ENCODE measurements at places on chromosomes 1 and 21.

- no peak for DNase-seq
Measured at GRCh38 chr1:33180226-33180910, 1.5 kb downstream of the TRIM62 start.

DNA sequence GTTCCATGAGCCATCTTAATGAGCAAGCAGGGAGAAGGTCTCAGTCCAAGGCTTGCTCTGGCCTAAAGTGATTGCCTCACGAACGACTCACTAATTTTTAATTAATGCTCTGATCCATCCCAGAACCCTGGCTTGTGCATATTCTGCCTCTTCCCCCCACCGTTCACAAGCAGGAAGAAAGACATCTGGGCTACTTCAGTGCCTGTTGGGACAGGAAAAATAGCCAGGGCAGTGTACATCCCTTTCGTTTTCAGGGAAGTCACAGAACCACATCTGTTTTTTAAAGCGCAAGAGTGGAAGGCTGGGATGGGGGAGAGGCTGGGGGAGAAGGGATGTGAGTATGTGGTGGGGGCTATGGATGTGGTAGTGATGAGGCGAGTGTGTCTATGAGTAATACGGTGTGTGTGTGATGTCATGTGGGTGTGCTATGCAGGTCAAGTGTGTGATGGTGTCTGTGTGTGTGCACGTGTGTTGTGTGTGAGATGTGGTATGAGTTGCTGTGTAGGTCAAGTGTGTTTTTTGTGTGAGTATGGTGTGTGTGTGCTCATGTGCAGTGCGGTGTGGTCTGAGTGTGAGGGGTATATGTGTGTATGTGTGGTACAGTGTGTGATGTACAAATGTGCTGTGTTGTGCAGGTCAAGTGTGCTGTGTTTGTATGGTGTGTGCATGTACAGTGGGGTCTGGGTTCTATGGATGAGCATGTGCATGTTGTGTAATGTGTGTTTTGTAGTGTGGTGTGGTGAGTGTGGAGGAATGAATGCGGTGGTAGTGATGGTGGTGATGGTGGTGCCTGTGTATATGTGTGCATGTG, 64.9 kb upstream of the SYT6 start:
- no peak for DNase-seq

- no peak for DNase-seq
Measured at GRCh38 chr21:32562915-32563314, 22.4 kb downstream of the TCP10L start.

- DNase-seq, result no peak
Measured at GRCh38 chr21:26965907-26966581, 844 bp downstream of the ADAMTS5 start.

GRCh38 chr1:73097917-73098316, 815.6 kb upstream of the NEGR1 start:
- no peak for DNase-seq

GRCh38 chr1:90488451-90488850, 228.7 kb downstream of the BARHL2 start:
- no peak for DNase-seq

DNA sequence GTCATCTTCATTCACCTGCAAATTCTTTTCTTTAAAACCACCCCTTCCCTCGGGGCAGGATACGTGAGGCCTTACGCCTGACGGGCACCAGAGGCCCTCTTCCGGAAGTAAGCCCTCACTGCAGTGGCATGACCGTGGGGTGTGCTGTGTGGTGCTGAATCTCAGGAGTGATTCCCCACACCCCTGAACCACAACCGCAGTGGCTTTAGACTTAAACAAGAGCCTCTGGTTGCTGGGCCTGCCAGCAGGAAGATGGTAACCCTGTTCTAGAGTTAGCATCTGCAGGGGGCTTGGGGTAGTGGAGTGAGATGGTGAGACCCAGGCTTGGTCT, 12.1 kb downstream of the BSND start:
- DNase-seq, result no peak

- DNase-seq, result no peak
Measured at GRCh38 chr1:143691400-143691891, 280.3 kb downstream of the FAM72C start.

- DNase-seq, result no peak
Measured at GRCh38 chr1:244865820-244866219, 1.5 kb upstream of the HNRNPU start.

GRCh38 chr1:70979313-70979712, 68.3 kb downstream of the PTGER3 start:
- DNase-seq, result no peak

GRCh38 chr21:37223804-37224345, 43.3 kb downstream of the VPS26C start:
- no peak for DNase-seq

- DNase-seq, result no peak
Measured at GRCh38 chr1:205689479-205689878, 9.2 kb upstream of the SLC45A3 start.

DNA sequence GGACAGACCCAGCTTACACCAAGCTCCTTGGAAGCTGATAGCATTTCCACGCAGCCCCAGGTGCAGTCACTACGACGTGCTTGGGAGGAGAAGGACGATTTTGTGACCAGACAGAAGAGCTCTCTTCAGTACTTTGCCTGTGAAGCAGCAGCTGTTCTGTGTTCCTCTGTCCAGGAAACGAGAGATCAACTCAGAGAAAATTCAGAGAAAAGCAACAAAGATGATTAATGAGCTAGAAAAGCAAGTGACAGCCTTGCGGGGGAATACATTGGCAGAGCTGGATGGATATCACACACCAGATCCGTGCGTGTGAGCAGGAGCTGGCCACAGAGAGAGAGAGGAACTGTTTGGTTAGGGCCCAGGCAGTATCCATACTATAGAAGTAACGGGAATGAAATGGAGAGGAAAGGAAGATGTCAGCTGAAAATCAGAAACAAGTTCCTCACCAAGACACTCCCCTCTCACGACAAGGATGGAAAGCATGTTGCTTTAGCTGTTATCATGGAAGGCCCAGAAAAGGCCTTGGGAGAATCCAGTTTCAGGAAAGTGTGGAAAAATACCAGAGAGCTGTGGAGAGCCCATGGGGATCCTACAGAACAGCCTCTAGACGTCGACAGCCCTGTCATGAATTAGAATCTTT, 106.2 kb downstream of the TOMM20 start:
- no peak for DNase-seq

DNA sequence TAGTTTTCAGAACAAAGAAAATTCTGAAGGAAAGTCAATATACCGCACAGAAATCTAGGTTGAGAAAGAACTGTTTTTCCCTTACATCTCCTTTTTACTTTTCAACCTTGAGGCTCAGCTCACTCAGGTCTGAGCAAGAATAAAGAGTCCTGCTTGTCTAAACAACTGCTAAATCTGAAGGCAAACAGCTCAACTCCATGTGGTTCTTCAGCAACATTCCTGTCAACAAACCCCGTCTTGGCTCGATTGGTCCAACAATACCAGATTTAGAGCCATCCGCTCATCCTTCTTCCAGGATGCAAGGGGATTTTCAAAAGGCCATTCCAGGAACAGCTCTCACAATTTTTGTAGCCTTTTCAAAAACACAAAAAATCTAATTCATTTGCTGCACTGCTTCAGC, 119.8 kb downstream of the HLCS start:
- no peak for DNase-seq

GRCh38 chr1:109216662-109217061, 2.9 kb downstream of the SARS1 start:
- DNase-seq, result no peak
